ENCODE measurements at places on chromosomes 16 and 17.

GRCh38 chr17:82366749-82367148, 4.8 kb upstream of the UTS2R start:
- no peak for DNase-seq

DNA sequence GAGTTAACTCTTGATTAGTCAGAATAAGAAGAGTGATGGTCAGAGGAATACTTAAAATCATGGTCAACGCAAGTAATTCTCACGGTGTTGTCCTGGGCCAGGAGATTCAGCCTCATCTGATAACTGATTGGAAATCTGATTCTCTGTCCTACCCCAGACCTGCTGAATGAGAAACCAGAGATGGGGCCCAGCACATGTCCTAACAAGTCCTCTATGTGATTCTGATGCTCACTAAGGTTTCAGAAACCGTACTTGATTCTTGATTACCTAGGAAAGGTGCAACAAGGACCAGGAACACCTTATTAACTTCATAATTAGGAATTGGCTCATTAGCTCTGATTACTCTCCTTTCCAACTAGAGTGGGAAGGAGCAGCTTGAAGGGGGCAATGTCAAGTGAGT, 44.5 kb downstream of the ANKFY1 start:
- DNase-seq, result no peak

GRCh38 chr16:84546669-84547545, 42.4 kb upstream of the MEAK7 start:
- DNase-seq, result no peak

DNA sequence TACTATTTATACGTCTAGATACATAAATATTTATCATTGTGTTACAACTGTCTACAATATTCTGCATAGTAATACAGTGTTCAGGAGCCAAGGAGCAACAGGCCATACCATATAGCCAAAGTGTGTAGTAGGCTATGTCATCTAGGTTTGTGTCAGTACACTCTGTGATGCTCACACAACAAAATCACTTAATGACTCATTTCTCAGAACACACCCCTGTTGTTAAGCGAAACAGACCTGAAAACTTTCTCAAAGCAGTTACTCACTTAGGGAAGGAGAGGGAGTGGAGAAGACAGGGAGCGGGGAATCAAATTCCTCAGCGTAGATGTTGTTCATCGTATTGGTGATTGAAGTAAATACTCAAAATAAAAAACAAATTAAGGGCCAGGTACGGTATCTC, 269.5 kb downstream of the STX8 start:
- no peak for DNase-seq

GRCh38 chr17:15436473-15437302, 30.7 kb downstream of the CDRT4 start:
- peak; percentile 63 for DNase-seq

DNA sequence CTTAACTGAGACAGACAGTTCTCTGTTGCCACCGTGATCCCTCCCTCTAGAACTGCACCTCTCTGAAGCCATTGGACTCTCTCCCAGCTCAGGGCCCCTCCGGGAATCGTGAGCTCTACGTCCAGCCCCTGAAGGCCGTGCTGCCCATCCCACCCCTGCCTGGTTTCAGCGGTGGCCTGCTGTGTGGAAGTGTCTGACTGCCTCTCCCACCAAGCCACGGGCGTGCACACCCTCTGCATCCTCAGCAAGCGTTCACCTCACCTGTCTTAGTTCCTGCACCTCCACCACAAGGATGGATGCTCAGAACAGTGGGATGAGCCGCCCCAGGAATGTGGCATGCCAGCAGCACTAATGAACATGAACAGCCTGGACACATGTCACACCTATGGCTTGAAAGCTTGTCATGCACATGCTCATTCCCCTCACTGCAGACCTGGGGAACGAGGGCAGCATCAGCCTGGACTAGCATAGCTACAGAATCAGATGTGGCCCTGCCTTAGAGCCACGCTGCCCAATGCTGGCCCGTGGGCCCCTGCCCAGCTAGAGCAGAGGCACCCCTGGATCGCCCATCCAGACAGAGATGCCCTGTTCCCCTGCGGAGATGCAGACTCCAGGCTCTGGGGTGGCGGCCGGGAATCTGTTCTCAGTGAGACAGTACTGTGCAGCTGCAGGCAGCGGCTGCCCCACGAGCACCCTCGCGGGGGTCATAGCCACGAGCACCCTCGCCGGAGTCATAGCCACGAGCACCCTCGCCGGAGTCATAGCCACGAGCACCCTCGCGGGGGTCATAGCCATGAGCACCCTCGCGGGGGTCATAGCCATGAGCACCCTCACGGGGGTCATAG, 73.7 kb upstream of the CHMP6 start:
- DNase-seq, result no peak

DNA sequence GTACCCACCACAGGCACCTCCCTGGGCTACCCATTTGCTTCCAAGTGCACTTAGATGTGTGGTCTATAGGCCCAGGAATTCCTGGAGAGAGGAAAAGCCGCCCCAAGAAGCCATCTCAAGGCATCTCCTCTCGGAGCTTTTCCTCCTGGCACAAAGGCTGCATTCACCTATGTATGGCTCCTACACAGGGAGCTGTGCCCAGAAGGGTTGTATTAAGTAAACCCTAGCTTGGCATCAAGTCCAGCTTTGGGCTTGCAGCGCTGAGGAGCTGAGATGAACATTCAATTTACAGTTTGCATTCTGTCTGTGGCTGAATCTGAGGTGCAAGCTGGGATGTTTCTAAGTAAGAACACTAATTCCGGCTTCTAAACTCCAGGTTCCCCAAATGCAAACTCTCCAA, 81.3 kb downstream of the CDYL2 start:
- DNase-seq, result no peak

- DNase-seq, result peak; percentile 27
Measured at GRCh38 chr17:50363217-50364060, 9.5 kb downstream of the MRPL27 start.

- no peak for DNase-seq
Measured at GRCh38 chr16:51430716-51431369, 279.8 kb upstream of the SALL1 start.

- peak; percentile 68 for DNase-seq
Measured at GRCh38 chr17:7220593-7221277, 997 bp downstream of the ACADVL start.

GRCh38 chr17:69907132-69907847, 167.7 kb upstream of the KCNJ16 start:
- DNase-seq, result no peak

DNA sequence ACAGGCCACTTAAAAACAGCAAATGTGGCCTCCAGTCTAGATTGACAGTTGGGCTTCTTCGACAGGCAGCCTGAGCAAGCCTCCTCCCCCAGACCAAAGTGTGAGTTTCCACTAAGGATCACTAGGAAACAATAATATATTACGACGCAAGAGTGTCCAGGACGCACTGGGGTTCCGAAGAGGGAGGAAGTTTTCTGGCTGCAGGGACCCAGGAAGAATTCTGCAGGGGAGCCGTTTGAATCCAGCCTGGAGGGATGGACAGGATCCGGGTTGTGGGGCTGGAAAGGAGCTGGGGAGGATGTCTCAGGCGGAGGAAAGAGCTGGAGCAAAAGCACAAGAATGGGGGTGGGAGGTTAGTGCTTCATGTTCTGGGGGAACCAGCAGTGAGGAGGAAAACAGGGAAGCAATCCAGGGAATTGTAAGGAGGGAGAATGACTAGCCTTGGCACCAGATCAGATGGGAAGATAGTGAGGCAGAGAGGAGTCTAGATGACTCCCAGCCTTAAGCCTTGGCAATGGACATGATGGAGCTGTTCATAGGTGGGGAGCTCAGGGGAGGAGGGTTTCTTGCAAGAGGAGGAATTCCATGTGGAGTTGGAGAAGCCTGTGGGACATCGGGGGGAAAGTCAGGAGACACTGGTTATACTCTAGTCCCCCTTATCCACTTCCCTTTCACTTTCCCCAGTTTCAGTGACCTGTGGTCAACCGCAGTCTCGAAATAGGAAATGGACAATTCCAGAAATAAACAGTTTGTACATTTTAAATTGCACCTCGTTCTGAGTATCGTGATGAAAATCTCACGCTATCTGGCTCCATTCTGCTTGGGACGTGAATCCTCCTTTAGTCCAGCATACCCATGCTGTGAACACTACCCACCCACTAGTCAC, 26.6 kb downstream of the NGFR start:
- DNase-seq, result no peak

GRCh38 chr17:13476720-13477119, 125.0 kb downstream of the HS3ST3A1 start:
- DNase-seq, result no peak

GRCh38 chr17:69547230-69547629, 132.7 kb downstream of the MAP2K6 start:
- no peak for DNase-seq

GRCh38 chr16:81453091-81453728, 8.6 kb downstream of the CMIP start:
- no peak for DNase-seq

DNA sequence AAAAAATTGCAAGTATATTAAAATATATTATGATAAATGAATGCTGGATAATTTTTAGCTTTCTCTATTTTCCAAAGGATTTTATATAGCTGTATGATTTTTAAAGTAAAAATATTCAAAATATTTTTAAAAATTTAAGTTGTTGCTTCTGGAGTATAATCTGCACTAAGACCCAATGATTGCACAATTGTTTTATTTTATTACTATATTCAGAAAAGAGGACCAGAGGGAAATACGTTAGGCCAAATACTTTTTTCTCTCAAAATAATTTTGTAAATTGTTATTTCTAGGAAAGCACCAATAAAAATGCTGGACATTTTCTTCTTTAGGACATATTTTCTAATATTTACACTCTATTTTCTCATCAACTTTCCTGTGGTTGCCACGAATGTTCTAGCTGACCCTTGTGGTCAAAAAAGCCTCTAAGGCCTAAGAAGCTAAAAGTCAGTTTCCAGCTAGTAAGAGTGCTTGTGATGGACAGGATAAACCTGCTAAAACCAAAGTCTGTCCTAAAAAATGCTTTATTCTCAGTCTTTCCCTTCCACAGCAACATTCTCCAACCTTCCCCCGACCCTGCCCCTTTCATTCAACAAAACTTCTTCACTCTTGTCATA, 31.2 kb downstream of the MMD start:
- DNase-seq, result peak; percentile 34

GRCh38 chr17:37100231-37100630, 151.5 kb downstream of the AATF start:
- peak; percentile 25 for DNase-seq

DNA sequence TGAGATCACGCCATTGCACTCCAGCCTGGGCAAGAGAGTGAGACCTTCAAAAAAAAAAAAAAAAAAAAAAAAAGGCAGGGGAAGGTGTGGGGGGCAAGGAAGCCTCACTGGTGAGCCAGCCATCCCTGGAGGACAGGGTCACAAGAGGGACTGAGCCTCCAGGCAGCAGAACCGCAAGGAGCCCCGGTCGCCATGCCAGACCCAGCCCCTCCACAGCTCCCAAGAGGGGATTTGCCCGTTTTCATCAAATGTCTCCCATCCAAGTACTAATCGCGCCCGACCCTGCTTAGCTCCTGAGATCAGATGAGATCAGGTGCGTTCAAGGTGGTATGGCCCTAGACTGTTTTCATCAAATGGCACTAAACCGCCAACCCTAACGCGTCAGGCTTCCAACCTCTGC, 2.9 kb downstream of the SLC38A8 start:
- DNase-seq, result no peak

DNA sequence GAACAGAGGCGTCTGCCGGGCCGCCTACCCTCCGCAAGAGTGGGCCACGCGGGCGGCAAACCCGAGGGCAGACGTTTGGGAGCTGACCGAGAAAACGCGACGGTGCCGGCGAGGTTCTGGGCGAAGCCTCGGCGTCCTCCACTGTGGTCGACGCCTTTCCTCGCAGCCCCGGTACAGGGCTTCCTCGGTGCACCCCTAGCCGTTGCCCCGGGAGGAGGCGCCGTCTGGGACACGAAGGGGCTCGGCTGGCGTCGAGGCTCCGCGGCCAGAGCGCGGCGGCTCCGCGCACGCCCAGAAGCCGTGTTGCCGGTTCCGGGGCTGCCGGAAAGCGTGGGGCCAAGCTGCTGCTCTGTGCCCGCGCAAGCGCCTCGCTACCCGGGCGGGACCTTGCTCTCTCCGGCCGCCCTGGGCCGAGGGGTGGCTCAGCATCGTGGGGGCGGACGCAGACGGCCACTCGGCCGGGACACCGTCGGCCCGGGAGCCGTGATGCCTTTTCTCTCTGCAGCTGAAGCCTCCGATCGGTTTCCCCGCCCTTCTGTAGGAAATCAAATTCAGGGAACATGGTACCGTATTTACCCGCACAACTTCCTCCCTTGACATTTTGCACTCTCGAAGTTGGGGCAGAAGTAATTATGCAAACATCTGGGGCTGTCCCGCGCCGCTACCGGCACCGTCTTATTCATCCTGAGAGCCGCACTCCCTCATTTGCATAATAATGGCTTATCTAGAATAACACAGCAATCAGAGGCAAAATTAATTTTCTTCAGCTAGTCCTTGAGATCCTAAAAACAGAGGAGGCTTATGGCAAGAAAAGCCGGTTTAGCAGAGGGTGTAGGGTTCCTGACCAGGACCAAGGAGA, 7.3 kb upstream of the CBX8 start:
- DNase-seq, result no peak

- DNase-seq, result peak; percentile 34
Measured at GRCh38 chr17:63476854-63477479, at the start of gene ACE. TSS of gene ACE (plus strand) at chr17:63477061. CDS start at chr17:63477095, 34 bp downstream.

- DNase-seq, result no peak
Measured at GRCh38 chr17:247767-248166, 66.3 kb upstream of the DOC2B start.

- DNase-seq, result no peak
Measured at GRCh38 chr17:79572136-79572925, 38.5 kb downstream of the RBFOX3 start.

GRCh38 chr16:8084882-8085281, 505.4 kb downstream of the TMEM114 start:
- no peak for DNase-seq

- no peak for DNase-seq
Measured at GRCh38 chr17:39640591-39641031, 3.7 kb downstream of the STARD3 start.

DNA sequence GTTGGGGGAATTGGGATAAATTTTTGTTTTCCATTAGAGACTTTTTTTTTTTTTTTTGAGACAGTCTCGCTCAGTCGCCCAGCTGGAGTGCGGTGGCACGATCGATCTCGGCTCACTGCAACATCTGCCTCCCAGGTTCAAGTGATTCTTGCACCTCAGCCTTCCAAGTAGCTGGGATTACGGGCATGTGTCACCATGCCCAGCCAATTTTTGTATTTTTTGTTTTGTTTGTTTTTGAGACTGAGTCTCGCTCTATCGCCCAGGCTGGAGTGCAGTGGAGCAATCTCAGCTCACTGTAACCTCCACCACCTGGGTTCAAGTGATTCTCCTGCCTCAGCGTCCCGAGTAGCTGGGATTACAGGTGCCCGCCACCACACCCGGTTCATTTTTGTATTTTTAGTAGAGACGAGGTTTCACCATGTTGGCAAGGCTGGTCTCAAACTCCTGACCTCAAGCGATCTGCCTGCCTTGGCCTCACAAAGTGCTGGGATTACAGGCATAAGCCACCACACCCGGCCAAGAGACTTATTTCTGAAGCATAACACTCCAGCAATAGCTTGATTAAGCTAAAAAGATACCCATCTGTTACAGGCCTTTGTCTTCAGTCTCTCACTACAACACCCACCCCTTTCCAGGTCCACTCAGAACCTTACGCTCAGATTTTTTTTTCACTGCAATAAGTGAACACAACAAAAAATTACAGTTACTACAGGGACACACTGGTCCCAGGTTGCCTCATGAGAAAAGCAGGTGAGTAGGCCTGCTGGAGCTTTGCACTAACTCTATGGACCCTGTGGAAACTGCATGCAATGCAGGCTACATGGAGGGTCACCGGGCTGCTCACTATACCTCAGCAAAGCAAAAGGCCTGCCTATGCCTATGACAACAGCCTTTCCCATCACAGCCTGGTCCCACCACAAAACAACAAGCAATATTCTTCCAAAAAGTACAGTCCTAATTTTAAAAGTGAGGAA, 34.6 kb downstream of the KANSL1 start:
- no peak for DNase-seq

- DNase-seq, result peak; percentile 45
Measured at GRCh38 chr16:2147981-2148671, at the start of gene RAB26. TSS of gene RAB26 (plus strand) at chr16:2148625. CDS start at chr16:2148784, 159 bp downstream.

All from LHCN-M2 (cell line).